ENCODE measurements at places on chromosomes 1 and 21. TPM values are rescaled to one million over a fixed set of nuclear protein-coding genes. Genes with fewer than 3 reads are reported as not detected.

- DNase-seq = no peak
These were observed 17.0 kb downstream of the TNNT2 start for GRCh38 chr1:201360486-201360885.

DNA sequence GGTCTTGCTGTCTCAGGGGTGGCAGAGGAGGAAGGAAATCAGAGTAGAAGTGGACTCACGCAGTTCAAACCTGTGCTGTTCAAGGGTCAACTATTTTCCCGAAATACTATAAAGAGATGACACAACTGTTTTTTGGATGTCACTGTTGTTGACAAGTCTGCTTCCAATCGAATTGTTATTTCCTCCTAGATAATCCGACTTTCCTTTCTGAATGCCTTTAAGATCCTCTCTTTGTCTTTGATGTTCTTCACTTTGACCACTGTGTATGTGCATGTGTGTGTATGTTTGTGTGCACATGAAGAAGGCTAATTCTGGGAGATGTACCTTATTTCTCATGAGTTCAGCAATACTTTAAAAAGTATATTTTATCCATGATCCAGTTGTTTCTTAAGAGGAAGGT is 21.6 kb downstream of the PADI4 start:
- DNase-seq = no peak

GRCh38 chr21:29130270-29130969 is at the start of gene MAP3K7CL:
Gene MAP3K7CL (plus strand): TSS chr21:29130644. CDS start chr21:29133345, 2,701 bp downstream.
- DNase-seq = peak; percentile 89

DNA sequence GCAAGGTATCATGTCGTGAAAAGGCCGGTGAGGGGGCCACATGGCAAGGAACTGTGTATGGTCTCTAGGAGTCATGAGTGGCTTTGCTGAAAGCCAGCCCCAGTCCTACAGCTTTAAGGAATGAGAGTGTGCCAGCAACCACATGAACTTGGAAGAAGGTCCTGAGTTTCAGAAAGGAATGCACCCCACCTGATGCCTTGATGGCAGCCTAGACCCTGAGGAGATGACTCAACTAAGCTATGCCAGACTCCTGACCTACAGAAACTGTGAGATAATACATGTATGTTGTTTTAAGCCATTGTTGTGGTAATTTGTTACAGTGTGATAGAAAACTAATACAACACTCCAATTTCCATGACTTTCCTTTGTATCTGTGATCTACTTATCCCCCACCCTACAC is 33.5 kb upstream of the AKT3 start:
- no peak for DNase-seq

- DNase-seq = no peak
These were observed 5.7 kb downstream of the WNT4 start for GRCh38 chr1:22137004-22137720.

GRCh38 chr1:64654519-64655341 is 90.1 kb upstream of the RAVER2 start:
- no peak for DNase-seq

PADI1 gene
- total RNA-seq = 3.2 TPM

DISP3 gene
- total RNA-seq = not detected

Data from lower leg skin (tissue), 4 donors.